ENCODE measurements at places on chromosomes 11 and 22.
A peak's percentile ranks its signal among the peaks of the same experiment; 100 is the strongest.

DNA sequence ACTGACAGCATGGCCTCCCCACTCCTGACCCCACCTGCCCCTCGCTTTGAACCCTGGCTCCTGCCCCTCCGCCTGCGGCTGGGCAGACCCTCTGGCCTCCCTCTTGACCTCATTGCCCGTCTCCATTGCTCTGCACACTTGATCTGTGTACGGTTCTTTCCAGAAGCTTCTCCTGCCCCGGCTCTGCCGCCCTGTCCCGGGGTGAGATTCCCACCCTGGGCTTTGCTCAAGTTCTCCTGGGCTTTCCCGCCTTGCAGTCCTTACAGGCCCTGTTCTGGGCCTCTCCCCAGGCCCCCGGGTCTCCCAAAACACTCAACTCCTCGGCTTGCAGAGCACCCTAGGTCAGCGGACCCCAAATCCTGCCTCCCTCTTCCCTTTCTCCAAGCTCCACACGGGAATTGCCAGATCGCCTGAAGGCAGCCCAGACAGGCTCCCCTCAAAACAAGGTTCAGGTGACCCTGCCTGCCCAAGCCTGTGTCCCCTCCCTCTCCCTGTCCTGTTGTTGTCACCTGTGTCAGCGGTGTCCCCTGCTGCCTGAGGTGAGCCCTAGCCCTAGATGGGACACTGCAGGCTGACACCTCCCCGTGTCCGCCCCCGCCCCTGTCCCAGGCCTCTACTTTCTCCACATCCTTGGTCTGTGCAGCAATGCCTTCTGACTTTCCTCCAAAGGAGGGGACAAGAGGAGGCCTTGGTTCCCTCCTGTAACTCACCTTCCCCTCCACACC lies 1.5 kb downstream of the GAL start:
- no peak for DNase-seq

GRCh38 chr11:75248924-75249256 lies 8.3 kb downstream of the TPBGL start:
- DNase-seq, result no peak

DNA sequence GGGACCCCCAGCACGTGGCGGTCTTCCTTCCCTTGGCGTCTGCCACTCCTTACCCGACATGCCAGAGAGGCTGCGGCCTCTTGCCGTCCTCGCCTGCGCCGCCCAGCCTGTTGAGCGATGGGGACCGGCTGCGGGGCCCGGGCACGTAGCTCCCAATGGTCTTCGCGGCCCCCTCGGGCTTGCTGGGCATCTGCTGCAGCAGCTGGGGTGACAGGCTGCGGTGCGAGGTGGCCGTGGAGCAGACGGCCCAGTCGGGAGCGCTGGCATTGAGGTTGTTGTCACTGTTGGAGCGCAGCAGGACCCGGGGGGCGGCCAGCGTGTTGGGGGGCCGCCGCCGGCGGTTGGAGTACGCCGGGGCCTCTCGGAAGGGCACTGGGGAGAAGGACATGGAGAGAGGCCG lies 422.0 kb downstream of the CTTN start:
- no peak for DNase-seq

- DNase-seq, result no peak
These were observed 211.3 kb downstream of the NXPE2 start for GRCh38 chr11:114889594-114890011.

DNA sequence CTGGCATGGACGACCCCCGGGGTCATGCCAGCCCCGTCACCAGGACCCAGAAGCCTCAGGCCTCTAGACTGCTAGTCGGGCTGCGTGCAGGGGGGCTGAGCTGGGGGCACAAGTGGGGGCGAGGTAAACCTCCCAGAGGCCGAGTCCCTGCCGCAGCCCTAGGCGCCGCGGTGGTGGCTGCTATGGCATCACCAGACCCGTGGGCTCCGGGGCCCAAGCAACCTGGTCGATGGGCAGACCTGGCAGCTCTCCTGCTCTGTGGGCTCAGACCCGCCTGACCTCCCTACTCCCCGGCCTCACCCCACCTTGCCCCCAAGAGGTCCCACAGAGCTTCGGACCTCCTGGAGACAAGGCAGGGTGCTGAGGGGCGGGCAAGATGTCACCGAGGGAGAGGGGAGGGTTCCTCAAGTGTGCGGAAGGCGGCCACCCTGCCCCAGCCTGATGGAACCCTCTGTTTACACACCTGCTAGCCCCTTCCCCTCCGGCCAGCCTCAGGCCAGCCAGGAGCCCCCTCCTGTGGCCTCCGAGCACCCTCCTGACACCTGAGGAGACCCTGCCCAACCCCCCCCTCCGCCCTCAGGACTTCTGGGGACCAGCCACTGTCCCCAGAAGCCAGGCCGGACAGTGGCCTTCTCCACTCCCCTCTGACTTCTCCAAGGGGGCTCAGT lies 9.4 kb downstream of the IGF2 start:
- no peak for DNase-seq

DNA sequence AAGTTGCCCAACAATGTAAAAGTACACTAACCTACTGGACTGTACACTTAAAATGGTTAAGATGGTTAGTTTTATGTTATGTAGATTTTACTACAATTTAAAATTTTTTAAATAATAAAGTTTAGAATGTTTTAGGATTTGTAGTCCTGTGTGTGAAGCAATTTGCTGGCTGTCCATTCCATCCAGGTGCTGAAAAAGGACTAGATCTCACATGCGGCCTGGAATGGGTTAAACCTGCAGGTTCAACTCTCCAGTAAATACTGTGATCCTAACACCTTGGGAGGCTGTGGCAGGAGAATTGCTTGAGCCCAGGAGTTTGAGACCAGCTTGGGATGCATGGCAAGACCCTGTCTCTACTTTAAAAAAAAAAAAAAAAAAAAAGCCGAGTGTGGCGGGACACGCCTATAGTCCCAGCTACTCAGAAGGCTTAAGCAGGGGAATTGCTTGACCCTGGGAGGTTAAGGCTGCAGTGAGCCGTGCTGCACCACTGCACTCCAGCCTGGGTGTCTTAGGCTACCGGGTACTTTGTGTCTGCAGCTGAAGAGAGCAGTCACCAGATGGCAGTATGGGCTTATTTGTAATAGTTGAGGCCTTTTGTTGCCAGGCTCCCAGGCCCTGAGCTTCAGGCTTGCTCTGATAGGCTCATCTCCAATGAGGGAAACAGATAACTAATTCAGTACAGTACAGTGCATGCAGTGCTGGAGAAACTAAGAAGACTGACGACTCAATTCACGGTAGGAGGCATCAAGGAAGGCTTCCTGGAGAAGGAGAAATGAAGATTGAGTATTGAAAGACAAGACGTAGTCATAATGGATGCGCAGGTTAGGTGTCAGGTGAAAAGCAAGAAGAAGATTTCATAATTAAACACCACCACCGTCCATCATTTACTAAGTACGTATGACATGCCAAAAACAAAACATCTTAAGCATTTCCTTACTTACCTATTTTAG lies 64.7 kb upstream of the ASPHD2 start:
- peak; percentile 59 for DNase-seq

DNA sequence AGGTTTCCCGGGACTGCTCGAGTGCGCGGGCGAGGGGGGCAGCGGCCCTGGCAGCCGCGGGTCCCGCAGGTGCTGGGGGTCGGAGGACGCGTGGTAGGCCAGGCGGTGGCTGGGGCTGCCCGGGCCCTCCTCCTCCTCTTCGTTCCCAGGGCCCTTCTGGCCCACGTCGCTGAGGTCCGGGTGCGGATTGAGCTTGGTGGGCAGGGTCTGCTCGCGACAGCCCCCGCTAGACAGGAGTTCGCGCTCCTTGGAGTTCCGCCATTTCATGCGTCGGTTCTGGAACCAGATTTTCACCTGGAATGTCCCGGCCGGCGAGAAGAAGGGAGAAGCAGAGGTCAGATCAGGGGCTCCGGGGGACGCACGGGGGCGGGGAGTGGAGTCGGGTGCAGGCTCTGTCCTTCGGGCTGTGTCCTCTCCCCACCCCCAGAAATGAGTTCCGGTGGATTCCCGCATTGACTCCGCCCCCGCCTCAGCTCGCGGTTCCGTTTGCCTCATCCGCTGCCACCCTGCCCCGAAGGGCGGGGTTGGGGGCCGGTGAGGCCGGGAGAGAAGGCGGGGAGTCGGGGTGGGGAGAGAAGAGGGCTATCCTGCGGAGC lies 3.9 kb downstream of the DBX1 start:
- DNase-seq, result no peak

- no peak for DNase-seq
These were observed 67.4 kb upstream of the PRODH start for GRCh38 chr22:19003508-19003907.

Measured in AG04450 (cell line).